ENCODE measurements at places on chromosomes 5 and 9. TPM values are rescaled to one million over a fixed set of nuclear protein-coding genes. Genes with fewer than 3 reads are reported as not detected.

- DNase-seq, result no peak
Observed at GRCh38 chr9:37104183-37104889, 16.0 kb upstream of the ZCCHC7 start.

DNA sequence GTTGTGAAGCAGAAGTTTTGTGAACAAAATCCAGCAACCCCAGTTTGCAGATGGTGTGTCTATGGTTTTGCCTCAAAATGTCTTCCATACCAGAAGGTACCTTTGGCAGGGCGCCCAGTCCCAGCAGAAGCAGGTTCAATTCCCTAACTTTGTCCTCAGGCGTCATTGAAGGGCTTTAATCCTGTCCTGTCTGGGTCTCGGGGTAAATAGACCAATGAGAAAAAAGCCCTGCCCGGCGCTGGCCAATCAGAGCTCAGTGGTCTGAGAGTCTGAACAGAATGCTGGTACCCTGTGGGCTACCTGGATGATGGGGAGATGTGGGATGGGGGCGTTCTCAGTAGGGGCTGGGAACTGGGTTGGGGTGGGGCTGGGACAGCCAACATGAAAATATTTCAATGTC lies 6.2 kb upstream of the ST6GALNAC4 start:
- DNase-seq, result no peak

- DNase-seq, result no peak
Observed at GRCh38 chr5:106956886-106957285, 713.9 kb downstream of the EFNA5 start.

DNA sequence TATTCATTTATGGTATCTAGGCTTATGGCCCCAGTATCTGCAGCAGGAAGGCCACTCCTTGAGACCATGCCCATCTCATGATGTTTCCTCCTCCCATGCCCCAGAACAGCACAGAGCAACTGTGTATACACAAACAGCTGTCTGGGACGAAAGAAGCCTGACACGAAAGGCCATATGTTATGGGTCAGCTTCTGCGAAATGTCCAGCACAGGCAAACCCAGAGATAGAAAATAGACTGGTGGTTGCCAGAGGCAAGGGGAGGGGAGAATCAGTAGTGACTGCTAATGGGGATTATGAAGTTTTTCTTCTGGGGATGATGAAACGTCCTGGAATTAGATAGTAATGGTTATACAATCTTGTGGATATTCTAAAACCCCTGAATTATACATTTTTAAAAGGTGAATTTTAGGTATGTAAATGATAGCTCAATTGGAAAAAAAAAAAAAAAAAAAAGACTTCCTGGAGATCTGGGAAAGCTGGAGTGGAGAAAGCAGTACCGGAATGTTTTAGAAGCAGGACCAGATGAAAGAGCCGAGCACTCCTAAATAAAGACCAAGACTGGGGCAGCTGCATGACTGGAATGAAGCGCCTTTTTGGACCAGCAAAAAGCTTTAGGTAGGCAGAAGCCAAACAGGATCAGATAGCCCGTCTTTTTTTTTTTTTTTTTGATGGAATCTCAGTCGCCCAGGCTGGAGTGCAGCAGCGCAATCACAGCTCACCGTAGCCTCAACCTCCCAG lies 29.2 kb downstream of the PCDHGC5 start:
- DNase-seq, result peak; percentile 49

Gene PAM
- 427 TPM for total RNA-seq

Gene TNFSF8
- total RNA-seq, result 4.8 TPM
